ENCODE measurements at places on chromosomes 12 and 14. TPM values are rescaled to one million over a fixed set of nuclear protein-coding genes. Genes with fewer than 3 reads are reported as not detected.

Gene RIPK3
- total RNA-seq = 7.9 TPM

DNA sequence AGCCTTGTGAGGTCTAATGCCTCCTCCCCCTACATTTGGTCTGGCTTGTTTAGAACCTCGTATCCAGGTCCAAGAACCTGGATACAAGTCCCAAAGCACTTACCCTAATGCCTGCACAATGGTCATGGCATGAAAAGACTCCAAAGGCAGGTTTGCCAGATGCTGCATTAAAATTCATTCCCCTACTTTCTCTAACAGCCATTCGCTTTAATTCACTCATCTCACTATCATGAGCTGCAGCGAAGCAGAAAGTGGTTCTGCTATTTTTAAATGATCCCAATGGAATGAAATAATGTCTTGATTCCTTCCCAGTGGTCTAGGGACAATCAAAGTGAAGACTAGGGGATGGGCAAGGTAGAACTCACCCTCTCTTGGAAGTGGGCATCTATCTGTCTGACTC is 72.5 kb upstream of the MAX start:
- DNase-seq = no peak

- no peak for DNase-seq
These were observed 162.7 kb downstream of the KITLG start for GRCh38 chr12:88417531-88417930.

DNA sequence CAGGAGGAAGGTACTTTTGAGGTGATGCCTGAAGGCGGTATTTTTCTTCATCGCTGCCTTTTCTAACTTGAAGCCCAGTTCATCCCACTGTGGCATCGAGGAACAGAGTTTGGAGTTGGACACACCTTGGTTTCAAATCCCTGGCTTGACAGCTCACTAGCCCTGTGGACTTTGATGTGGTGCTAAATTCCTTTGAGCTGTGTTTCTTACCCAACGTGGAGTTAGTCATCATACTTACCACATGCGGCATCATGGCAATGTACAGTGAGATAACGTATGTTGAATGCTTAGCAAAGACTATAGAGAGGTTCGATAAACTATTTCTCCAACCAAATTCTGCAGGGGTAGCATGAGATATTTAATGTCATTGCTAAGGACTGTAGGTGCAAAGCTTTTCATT is 3.4 kb downstream of the PLEKHG3 start:
- DNase-seq = peak; percentile 96

Gene PTGDR
- total RNA-seq = not detected

Gene HOXC13
- 4.9 TPM for total RNA-seq

Gene CLEC6A
- total RNA-seq = not detected
